ENCODE measurements at places on chromosomes 12 and 14.

- peak; percentile 27 for DNase-seq
These were observed 362.6 kb downstream of the DAD1 start for GRCh38 chr14:22226381-22226780.

DNA sequence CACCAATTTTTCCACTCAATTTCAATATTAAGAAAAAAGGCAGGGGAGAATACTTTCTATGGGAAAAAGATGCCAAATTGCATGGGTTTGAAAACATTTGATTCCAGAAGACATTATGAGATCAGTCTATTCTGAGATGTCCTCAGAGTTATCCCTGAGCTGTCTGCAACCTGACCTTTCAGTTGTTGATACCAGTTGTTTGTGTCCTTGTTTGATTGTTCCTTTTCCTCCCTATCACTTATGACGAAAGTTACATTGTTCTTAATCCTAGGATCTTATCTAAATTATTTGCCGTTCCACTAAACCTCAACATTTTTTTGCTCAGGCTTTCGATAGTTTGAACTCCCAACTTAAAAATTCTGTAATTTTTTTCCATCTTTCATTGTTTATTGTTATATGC, 336.3 kb upstream of the NOVA1 start:
- DNase-seq = no peak

- peak; percentile 39 for DNase-seq
These were observed 1.4 kb downstream of the AKT1 start for GRCh38 chr14:104794099-104794498.

- DNase-seq = no peak
These were observed 2.1 kb upstream of the USP44 start for GRCh38 chr12:95553197-95553943.

DNA sequence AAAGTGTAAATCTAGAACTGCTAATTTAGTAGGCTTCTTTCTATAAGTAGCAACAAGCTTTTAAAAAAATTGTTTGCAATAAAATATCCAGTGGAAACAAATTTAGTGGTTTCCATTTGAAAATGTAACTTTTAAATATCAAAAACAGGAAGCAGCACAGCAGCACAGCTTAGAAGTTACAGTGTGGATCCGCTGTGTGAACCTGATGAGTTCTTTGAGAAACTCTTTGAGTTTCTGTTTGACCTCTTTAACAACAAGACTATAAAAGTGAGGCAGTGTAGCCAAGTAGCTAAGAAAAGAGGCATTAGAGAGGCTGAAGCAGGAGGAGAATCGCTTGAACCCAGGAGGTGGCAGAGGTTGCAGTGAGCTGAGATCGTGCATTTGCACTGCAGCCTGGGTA, 178.3 kb downstream of the NAV3 start:
- DNase-seq = peak; percentile 43

DNA sequence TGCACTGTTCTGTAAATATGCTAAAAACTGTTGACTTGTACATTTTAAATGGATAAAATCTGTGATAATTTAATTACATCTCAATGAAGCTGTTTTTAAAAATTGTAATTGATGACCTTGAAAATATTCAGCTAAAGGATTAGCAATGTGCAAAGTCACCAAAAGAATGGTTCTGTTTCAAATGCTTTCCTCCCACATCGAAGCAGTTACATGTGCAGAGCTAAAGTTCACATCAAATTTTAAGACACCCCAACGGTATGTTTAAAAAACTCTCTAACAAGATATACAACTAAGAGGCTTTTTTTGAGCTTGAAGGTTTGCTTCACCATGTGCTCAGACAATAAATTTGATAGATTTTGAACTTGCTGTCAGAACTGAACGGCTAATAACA, 114.6 kb upstream of the KRAS start:
- DNase-seq = no peak

- DNase-seq = no peak
These were observed 10.0 kb upstream of the TEX22 start for GRCh38 chr14:105388110-105388951.

DNA sequence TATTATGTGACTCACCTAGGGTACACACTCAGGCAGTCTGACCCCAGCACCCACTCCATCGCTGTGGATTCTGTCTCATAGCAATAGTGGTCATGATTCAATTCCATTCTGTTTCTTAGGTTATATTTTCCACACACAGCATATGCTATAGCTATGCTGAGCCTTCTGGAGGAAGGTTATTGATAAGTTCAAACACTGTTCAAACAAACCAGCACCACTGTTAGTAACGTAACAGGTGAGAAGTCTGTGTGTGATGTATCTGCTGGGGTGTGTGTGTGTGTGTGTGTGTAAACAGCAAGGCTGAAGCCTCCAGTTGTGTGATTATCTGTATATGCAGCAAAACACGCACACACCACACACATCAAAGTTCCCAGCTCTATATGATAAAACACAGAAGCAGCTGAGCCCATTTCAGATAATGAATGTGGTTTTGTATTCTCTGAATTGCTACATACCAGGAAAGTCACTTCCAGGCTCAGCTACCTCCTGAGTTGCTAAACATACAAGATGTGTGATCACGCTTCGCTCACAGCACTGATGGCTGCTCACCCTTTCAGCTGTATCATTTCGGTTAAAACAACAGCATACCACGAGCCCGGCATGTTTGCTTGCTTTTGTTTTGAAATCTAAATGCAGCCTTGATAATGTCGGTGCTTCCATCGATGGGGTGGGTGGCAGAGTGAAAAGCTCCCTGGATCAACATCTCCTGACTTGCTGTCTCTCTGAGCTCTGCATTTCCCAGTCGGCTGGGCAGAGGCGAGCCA, 6.8 kb upstream of the SYNE3 start:
- no peak for DNase-seq

GRCh38 chr12:125284945-125285685, 219.9 kb downstream of the AACS start:
- DNase-seq = peak; percentile 33

- DNase-seq = no peak
These were observed 42.8 kb downstream of the IRF2BPL start for GRCh38 chr14:76985540-76986230.

- no peak for DNase-seq
These were observed 107.6 kb downstream of the NAV3 start for GRCh38 chr12:77938301-77938700.

GRCh38 chr12:97404543-97404942, 58.1 kb upstream of the RMST start:
- DNase-seq = peak; percentile 51

DNA sequence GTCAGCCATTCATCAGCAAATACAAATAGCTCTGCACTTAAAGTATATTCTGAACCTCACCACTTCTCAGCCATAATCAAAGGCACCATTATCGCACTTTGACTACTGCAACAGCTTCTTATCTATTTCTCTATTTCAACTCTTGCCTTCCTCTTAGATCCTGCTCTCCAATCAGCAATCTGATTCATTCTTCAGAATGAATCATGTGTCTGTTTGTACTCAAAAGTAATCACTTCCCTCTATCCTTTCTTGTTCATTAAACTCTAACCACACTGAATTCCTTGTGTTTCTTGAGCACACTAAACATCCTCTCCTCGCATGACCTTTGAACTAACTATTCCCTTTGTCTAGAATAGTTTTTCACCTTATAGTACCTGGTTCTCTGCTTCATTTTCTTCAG, 12.8 kb upstream of the OR4E1 start:
- DNase-seq = no peak

DNA sequence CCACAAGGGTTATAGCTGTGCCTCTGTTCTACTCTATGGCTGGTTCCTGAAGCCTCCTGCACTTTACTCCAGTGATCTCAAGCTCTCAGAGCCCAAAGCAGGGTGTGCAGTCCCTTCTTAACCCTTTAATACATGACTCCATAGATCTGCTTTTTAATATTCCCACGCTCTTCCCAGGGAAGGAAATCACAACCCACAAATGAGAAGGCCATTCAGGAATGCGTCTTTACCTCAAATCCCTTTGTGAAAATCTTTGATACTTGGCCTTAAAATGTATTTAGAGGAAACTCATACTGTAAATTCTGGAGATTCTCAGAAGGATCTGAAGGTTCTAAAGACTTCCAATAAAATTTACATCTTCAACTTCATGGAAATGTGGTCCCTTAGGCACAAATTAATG, 17.0 kb downstream of the NID2 start:
- no peak for DNase-seq

- no peak for DNase-seq
These were observed 693.2 kb upstream of the MIS18BP1 start for GRCh38 chr14:45946251-45946650.

DNA sequence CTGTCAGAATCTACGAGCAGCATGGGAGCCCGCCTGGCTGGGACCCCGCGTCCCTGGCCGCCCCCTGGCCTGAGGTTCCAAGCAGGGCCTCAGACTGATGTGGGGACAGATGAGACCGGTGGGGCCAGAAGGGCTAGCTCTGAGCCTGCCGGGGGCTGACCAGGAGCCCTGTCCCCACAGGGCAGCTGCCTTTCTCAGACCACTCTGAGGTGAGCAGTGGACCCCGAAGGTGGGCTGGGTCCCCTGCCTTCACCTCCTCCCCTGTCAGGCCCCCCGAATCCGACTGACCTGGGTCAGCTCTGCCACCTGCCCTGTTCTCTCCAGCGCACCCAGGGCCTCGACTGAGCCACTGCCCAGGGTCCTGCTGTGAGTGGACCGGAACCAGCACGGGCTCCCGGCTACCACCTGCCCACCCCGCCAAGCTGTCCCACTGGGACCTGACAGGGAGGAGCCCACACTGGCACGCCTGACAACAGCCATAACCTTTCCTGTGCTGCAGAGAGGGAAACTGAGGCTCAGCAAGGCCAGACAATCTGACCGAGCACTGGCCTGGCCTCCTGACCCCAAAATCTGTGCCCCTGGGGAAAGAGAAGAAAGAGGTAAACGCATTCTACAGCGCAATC, 29.7 kb upstream of the TMEM179 start:
- no peak for DNase-seq

- DNase-seq = no peak
These were observed 227.7 kb upstream of the DIO3 start for GRCh38 chr14:101333335-101334280.

DNA sequence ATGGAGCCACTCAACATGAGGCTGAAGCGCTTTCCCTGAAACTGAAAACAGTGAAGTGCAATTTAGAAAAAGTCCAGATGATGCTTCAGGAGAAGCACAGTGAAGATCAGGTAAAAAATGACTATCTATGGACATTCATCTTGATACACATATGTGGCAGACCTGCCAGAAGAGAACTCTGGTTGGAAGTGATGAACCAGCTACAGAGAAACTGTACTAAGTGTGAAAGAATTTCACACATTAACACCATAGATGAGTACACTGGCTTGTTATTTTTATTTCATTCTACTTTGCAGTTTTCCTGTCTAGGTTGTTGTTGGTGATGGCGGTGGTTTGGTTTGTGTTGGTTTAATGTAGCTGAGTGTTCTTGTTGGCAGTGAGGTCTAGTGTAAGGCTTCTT, 174.7 kb downstream of the ESR2 start:
- DNase-seq = no peak

DNA sequence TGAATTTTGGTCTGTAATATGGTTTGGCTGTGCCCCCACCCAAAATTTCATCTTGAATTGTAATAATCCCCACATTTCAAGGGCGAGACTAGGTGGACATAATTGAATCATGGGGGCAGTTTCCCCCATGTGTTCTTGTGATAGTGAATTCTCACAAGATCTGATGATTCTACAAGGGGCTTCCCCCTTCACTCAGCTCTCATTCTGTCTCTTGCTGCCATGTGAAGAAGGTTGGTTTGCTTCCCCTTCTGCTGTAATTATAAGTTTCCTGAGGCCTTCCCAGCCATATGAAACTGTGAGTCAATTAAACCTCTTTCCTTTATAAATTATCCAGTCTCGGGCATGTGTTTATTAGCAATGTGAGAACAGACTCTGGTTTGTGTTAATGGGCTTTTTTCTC, 5.9 kb downstream of the LRRC9 start:
- DNase-seq = no peak

DNA sequence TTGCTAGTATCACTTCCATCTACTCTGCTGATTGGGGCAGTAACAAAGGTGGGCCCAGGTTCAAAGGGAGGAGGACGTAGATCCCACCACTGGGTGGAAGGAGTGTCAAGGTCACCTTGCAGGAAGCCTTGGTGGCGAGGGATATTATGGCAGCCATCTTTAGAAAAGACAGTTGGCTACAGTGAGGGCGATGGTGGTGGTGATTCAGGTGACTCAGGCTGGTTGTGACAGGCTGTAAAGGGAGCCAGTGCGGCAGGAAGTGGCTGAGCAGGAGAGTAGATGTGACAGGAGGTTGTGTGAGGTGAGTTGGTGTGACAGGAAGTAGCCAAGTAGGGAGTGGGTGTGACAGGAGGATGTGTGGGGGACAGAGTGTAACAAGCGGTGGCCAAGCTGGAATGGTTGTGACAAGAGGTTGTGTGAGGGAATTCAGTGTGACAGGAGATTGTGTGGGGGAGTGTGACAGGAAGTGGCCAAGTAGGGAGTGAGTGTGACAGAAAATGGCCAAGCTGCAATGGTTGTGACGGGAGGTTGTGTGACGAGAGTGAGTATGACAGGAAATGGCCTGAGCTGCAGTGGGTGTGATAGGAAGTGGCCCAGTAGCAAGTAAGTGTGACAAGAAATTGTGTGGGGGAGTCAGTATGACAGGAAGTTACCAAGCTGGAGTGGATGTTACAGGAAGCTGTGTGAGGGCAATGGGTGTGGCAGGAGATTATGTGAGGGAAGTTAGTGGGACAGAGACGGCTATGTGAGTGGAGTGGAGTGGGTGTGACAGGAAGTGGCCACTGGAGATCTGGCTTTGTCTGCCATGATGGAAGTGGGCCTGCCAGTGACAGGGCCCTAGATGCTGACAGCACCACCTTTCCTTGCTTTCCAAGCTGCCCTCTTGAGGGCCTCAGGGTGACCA, 136.5 kb upstream of the MYL2 start:
- DNase-seq = peak; percentile 83

- DNase-seq = no peak
These were observed 263 bp upstream of the IFT81 start for GRCh38 chr12:110123919-110124268.

DNA sequence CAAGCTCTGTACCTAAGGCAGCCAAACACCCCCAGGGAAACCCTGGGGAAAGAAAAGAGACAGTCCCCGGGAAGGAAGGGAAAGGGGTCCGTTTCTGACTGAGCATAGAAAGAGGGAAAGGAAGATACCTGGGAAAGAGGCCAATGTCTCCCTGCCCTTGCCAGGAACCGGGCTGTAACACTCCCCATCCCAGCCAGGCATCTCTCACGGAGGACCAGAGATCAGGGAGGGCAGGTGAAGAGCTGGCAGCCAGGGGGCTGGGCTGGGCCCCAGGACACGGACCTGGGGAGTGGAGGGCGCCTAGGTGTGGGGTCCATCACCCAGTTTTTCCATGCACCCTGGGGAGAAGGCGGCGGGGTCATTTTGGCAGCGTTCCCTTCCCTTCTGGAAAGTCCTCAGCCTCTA, 18.9 kb upstream of the PLEKHH1 start:
- DNase-seq = no peak

GRCh38 chr14:60700598-60700997, 23.6 kb downstream of the SIX4 start:
- no peak for DNase-seq

DNA sequence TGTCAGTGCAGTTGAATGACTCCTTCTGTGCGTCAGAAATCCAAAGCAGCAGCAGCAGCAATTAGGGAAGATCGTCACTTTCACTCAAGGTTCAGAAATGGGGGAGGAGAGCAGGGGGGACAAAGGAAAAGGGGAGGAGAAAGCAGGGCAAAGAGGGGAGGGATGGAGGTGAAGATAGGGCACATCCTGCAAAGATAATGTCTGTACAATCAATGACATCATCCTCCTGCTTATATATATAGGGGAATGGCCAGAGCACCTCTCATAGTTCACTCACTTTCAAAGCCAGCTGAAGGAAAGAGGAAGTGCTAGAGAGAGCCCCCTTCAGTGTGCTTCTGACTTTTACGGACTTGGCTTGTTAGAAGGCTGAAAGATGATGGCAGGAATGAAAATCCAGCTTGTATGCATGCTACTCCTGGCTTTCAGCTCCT, at the start of gene NTS:
NTS (plus strand) TSS at position 265 of the 431 bp plus-strand sequence; CDS start at position 374, 109 bp downstream.
- DNase-seq = peak; percentile 24

- DNase-seq = no peak
These were observed 105.1 kb upstream of the NAV3 start for GRCh38 chr12:77725611-77726010.
